ENCODE measurements at places on chromosomes 12 and 14. TPM values are rescaled to one million over a fixed set of nuclear protein-coding genes. Genes with fewer than 3 reads are reported as not detected.

The C3AR1 gene
- polyA plus RNA-seq, result 4.0 TPM

The SCN8A gene
- 0.36 TPM for polyA plus RNA-seq

The IAPP gene
- not detected for polyA plus RNA-seq

The KLRG1 gene
- polyA plus RNA-seq, result 3.3 TPM

The ACVR1B gene
- polyA plus RNA-seq, result 12.4 TPM

The DLST gene
- polyA plus RNA-seq, result 72.4 TPM

The PIWIL1 gene
- not detected for polyA plus RNA-seq

The GDF3 gene
- not detected for polyA plus RNA-seq

GRCh38 chr12:94941440-94941862 is 62.0 kb downstream of the NDUFA12 start:
- DNase-seq, result peak; percentile 59

DNA sequence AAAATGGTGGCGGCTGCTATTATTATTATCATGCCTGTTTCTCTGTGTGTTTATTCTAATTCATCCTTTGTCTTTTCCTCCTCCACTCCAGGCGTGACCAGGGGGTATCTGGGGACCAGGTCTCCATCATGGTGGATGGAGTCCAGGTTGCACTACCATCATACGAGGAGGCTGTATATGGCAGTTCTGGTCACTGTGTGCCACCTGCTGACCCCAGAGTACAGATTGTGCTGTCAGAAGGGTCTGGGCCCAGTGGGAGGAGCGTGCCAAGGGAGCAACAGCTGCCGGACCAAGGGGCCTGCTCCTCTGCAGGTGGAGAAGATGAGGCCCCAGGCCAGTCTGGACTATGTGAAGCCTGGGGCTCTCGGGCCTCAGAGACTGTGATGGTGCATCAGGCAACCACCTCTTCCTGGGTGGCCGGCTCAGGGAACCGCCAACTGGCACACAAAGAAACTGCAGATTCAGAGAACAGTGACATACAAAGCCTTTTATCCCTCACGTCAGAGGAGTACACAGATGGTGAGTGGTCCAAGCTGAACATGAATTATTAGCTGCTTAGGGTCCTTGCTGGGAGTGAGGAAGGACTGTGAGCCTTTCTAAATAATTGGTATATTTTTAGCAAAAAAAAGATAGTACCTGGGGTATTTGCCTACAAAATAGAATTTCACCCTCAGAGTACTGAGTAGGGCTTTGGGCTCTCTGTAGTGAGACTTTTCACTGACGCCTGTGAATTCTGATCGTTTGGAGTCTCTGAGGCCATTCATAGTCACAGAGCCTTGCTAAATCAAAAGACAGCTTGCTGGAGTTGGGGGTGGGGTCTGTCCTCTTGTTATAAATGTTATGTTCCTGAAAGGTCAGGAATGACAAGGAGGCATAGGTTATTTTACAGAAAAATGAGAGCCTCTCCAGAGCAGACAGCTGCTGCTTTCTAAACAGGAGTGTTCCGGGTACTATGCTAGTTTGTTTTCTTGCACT is 58.1 kb upstream of the SRSF5 start:
- DNase-seq, result no peak

GRCh38 chr14:89265234-89265633 is 151.8 kb downstream of the FOXN3 start:
- no peak for DNase-seq

- peak; percentile 50 for DNase-seq
Observed at GRCh38 chr12:106840243-106840642, 65.8 kb downstream of the RIC8B start.

- DNase-seq, result peak; percentile 20
Observed at GRCh38 chr14:103315351-103315911, 18.6 kb upstream of the EIF5 start.

GRCh38 chr12:5535541-5535940 is 103.6 kb downstream of the NTF3 start:
- no peak for DNase-seq

DNA sequence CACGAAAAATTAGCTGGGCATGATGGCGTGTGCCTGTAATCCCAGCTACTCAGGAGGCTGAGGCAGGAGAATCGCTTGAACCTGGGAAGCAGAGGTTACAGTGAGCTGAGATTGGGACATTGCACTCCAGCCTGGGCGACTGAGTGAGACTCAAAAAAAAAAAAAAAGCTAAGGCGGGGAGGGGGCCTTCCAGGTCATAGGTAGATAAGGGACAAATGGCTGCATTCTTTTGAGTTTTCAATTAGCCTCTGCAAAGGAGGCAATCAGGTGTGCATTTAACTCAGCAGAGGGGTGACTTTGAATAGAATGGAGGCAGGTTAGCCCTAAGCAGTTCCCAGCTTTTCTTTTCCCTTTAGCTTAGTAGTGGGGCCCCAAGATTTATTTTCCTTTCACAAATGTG is 743 bp upstream of the AACS start:
- no peak for DNase-seq

GRCh38 chr14:64736271-64737169 is 32.3 kb downstream of the PLEKHG3 start:
- DNase-seq, result no peak

- DNase-seq, result no peak
Observed at GRCh38 chr12:104768033-104768432, 190.1 kb downstream of the SLC41A2 start.

DNA sequence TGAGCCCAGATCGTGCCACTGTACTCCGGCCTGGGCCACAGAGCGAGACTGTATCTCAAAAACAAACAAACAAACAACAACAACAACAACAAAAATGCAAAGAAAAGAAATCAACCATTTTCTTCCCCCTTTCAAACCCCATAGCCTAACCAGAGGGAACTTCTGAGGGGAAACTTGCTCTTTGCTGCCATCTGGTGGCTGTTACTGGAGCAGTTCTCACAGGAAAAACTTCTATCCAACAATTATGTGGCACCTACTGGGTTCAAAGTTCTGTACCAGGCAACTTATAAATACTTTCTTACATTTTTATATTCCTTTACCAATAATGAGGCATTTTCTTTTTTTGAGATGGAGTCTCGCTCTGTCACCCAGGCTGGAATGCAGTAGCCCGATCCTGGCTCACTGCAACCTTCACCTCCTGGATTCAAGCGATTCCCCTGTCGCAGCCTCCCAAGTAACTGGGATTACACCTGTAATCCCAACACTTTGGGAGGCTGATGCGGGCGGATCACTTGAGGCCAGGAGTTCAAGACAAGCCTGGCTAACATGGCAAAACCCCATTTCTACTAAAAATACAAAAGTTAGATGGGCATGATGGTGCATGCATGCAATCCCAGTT is 50.9 kb upstream of the BICDL1 start:
- DNase-seq, result peak; percentile 69

- DNase-seq, result peak; percentile 16
Observed at GRCh38 chr14:50056435-50056834, 59.9 kb downstream of the VCPKMT start.

DNA sequence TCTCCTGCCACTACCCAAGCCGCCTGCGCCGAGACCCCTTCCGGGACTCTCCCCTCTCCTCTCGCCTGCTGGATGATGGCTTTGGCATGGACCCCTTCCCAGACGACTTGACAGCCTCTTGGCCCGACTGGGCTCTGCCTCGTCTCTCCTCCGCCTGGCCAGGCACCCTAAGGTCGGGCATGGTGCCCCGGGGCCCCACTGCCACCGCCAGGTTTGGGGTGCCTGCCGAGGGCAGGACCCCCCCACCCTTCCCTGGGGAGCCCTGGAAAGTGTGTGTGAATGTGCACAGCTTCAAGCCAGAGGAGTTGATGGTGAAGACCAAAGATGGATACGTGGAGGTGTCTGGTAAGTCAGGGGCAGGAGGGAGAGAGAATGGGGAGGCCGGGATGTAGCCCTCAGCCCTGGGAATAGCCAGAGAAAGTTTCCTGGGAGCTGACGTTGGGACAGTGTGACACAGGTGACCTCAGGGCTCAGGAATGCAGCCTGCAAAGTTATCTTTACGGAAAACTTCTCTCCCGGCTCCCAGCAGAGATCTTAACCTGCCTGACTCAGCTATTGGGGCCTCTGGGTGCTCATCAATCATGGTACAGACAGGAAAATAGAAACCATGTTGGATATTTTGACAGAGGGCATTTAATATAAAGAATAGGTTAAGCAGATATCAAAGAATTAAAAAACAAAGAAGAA is 747 bp downstream of the HSPB8 start:
- DNase-seq, result no peak

- DNase-seq, result no peak
Observed at GRCh38 chr14:66514213-66514612, 6.3 kb downstream of the GPHN start.

Data from muscle of back (tissue), 13 donors.